ENCODE measurements at places on chromosomes 2 and 18.

- DNase-seq = no peak
Measured at GRCh38 chr2:224023188-224023587, 15.9 kb downstream of the SERPINE2 start.

DNA sequence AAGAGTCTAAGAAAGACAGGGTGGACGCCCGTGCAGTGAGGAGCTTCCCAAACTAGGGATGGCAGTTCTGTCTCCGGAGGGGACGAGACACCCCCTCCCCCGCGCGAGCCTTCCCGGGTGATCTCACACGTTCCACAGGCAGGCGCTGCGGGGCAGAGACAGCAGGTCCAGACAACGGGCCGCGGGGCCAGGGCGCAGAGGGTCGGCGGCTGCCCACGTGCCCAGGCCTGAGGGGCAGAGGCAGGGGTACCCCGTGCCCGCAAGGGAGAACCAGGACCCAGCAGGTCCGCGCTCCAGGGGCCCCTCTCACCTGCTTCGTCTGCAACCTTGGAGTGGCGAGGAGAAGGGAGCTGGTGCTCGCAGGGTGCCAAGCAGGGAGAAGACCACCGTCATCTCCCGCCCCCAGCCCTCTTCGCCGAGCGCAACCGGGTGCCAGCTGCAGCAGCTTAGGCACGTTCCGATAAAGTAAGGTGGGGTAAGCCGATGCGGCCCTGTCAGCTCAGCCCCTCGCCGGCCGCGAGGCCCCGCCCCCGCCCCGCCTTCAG is at the start of gene GPR155:
TSS of gene GPR155 (minus strand) at position 467 of the 545 bp plus-strand sequence. CDS start 5,073 bp downstream, outside the sequence.
- DNase-seq = no peak

DNA sequence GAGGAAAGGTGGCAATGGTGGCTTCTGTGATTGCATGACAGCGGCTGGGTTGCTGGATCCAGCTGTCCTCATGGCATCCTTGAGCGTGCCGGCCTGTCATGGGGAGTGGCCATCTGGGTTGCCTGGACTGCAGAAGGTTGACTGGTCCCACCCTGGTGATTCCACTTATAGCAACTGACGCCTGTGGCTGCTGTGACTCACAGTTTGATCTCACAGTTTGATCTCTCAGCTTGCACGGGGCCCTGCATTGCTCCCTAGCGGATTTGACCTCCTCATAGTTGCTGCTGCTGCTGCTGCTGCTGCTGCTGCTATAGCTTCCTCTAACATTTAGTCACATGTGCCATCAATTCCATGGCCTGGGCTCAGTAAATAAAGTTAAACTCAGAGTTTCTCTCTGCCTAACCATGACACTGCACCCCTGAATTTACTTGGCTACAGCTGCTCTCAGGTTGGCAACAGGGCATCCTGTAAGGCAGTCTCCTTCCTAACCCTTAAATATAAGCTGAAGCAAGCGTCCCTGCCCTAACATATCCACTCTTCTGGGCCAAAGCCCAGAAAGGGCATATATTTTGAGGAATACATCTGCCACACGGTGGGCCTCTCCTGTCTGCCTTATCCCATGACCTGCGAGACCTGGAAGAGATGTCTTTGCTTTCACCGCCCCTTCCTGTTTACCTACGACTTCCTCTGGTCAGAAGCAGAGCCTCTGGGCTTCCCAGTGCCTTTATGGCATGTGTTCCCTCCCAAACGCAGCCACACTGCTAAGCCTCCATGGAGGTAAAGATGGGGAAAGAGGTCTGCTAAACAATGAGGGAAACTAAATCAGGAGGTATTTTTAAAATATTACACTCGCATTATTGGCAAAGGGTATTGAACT is 37.8 kb upstream of the CCDC150 start:
- no peak for DNase-seq

- DNase-seq = no peak
Measured at GRCh38 chr2:74278176-74278575, 65.0 kb downstream of the SLC4A5 start.

DNA sequence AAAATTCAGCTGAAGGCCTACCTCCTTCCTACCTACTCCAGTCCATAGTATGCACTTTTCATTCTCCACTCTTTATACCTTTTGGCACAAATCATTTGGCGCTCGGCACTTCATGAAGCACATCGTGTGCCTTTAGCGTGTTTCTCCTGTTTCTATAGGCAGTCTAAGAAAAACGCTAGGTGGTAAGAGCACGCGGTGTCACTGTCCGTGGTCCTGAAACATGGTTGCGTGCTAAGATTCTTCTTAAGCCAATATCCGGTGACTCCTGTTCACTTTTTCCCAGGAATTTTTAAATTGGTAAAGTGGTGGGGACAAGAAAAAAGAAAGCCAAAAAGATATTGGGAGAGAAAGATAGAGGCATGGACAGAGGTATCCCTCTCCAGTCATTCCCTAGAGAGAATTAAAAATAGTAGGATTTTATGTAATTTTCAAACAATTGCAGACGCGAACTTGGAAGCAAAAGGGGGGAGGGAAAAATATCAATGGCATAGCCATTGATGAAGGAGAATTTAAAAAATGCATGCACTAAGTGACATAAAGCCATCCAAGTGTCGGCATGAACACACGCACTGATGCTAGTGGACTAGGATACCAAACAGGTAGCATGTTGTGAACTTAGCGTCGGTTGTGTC is 1.4 kb upstream of the CTNNA2 start:
- DNase-seq = no peak

DNA sequence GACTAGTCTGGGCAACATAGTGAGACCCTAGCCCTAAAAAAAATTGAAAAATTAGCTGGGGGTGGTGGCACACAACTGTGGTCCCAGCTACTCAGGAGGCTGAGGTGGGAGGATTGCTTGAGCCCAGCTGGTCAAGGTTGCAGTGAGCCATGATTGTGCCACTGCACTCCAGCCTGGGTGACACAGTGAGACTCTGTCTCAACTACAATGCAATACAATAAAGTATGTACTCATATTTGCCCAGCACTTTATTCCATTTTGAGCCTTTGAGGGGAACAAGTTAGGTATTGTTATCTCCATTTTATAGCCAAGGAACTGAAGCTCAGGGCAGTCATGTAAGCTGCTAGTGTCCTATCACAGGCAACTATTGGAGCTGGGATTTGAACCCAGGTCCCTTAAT is 49.3 kb upstream of the PLB1 start:
- DNase-seq = no peak

DNA sequence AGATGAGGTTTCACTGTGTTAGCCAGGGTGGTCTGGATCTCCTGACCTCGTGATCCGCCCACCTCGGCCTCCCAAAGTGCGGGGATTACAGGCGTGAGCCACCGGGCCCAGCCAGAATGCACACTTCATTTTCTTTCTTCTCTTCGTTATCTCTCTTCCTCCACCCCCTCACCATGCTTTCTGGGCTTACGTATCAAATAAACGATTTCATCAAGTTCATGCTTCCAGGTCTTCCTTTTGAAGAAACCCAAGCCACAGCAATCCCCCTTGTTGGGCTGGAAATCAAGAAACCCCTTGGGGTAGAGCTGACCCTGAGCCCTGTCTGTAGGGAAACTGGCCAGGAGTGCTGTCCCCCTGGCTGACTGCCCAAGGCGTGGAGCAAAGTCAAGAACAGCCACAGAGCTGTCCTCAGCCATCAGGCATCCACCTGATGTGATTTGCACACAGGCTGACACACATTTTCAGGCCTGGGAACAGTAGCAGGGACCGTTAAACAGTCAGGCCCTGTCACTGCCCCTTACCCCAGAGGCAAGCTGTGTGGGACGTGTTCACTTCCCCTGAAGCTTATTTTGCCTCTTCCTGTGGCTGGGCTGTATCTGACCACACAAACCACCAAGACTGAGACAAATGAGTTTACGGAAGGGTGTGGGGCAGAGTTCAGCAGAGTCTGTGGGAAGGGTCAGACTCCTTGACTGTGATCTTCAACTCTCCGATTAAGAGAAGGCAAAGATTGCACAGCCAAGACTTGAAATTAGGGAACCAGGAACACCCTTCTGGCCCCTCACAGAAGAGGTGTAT is 15.1 kb upstream of the NMUR1 start:
- no peak for DNase-seq

DNA sequence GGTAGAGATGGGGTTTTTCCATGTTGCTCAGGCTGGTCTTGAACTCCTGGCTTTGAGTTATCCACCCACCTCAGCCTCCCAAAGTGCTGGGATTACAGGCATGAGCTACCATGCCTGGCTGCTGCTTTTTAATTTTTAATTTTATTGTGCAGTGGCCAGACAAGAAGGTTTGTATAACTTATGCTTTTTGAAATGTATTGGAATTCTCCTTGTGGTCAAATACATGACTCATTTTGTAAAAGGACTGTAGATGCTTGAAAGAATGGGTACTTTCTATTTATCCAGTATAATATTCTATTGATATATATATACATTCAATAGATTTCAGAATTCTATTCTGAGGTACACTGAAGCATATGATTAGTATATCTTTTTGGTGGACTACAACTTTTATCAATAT is 82.6 kb upstream of the ST3GAL5 start:
- DNase-seq = no peak

DNA sequence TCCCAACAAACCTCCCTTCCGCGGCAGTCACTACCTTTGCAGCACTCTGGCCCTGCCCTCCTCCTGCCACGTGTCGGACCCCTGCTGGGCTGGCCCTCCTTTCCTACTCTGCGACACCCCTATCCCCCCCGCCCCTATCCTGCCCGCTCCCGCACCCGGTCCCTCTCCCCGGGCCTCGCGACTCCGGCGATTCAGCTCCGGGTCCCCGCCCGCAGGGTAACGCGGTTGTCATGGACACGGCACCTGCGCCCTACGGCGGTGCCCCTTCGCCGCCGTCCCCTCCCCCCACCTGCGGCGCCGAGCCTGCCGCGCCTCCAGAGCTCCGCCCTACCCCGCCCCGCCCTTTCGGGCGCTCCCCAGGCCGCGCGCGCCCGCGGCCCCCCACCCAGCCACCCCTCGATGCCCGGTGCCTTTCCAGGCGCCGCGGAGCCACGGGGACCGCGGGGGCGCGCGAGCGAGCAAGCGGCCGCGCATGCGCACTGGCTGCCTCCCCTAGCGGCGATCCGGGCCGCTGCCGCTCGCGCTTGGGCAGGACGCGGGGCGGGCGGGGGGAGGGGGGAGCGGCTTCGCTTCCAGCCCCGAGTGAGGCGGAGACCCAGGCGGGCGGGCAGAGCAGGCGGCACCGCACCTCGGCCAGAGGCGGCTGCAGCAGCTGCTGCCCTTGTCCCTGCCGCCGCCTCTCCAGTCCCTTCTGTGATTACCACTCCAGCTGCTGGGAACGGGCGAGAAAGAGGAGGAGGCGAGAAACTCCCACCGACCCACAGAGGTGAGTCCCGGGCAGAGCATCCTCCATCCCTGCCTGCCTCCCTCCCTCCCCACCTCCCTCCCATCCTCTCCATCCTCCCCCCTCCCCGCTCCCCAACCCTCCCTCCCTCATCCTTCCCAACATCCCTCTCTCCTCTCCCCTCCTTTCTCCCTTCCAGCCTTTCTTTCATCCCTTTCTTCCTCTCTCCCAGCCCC is at the start of gene CTNNA2:
TSS of gene CTNNA2 (plus strand) at position 610 of the 960 bp plus-strand sequence.
- peak; percentile 62 for DNase-seq

GRCh38 chr2:32553829-32554432 is 73.9 kb upstream of the TTC27 start:
- no peak for DNase-seq

GRCh38 chr2:236861196-236861875 is 224.4 kb upstream of the COPS8 start:
- no peak for DNase-seq

DNA sequence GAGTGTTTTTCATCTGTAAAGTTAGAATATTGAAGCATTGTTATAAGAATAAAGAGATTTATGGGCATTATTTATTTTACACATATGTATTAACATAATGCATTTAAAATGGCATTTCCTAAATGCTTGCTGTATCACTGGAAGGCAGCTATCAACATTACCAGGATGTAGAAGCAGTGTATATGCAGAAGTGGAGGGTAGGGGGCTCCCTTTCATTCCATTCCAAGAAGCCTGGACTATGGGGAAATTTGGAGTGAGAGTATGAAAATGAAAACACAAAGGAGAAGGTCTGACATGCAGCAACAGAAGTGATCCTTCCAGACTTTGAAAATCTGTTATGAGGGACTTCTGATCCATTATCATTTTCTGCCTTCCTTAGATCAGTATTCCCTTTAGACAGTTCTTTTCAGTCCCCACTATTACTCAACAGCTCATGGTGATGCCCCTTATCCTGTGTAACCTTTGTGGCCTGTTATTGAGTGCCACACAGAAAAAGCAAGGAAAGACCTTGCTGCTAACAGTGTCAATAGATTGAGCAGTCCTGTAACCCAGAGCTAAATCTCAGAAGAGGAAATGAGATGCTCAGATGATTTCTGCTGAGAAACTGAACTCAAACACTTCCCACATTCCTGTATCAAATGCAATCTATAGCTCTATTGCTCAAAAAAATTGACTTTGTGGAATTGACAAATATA is 216.6 kb downstream of the HNMT start:
- DNase-seq = no peak

DNA sequence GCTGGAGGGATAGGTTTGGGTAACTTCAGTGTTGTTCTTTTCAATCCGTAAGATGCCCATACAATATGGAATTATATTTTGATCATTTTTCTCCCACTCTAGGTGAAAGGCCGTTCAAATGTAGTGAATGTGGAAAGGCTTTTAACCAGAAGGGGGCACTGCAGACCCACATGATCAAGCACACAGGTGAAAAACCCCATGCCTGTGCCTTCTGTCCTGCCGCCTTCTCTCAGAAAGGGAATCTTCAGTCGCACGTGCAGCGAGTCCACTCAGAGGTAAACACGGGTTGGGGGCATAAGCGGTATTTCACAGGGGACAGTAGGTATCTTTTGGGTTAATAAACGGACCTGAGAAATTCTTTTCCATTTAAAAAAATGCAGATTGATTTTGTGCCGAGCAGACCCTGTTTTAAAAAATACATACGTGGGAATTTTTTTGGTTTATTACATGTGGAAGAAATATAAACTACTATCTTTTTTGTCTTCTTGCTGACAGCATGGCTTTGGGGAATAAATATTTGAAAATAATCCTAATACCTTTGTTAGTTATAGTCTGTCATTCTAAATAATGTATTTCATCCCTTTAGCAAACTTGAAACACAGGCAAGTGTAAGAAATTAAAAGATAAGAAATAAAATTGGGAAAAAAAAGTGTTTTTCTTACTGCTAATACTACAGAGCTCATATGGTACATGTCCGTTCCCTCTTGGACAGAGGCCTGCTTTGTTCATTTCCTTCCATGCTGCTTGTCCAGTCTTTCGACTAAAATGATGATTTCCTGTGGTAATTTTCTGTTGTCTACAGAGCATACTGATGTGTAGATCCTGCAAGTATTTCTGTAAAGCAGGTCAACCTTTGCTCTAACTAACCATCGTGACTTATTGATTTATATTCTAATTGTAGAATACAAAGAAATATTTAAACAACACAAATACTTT is 53.3 kb downstream of the ZNF236 start:
- peak; percentile 64 for DNase-seq

- no peak for DNase-seq
Measured at GRCh38 chr2:133787207-133787606, 218.9 kb upstream of the NCKAP5 start.

GRCh38 chr18:3345885-3346284 is 84.0 kb downstream of the MYL12B start:
- DNase-seq = no peak

Data from NCI-H2081 treated with DMSO at 0.1 percent for 48 hours (cell line).